ENCODE measurements at places on chromosomes 2 and 18. TPM values are rescaled to one million over a fixed set of nuclear protein-coding genes. Genes with fewer than 3 reads are reported as not detected.

UBR3 gene
- total RNA-seq = 63.3 TPM

ANKRD29 gene
- 6.1 TPM for total RNA-seq

DNA sequence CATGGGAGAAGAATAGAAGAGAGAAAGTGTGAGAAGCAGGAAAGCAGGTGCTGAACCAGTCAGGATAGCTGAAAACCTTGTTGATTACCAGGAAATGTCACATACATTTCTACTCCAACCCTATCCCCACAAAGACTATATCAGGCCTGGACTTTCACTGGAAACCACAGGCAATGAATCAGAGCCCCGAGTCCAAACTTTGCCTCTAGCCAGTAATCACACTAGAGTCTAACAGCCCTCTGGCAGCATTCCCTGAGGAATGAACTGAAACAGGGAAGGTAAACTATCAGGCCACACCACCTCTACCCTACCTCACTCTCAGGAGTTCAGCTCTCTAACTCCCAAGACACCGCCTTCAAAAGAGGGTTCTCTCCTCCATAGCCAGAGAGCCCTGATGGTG lies 18.7 kb upstream of the IHH start:
- no peak for DNase-seq

C2orf80 gene
- total RNA-seq = not detected

COLEC11 gene
- 3.3 TPM for total RNA-seq

FAM124B gene
- total RNA-seq = 1.9 TPM

- no peak for DNase-seq
Measured at GRCh38 chr18:27483276-27483675, 298.2 kb upstream of the CHST9 start.

GRCh38 chr2:101026253-101026701 lies 24.2 kb downstream of the RPL31 start:
- no peak for DNase-seq

- peak; percentile 85 for DNase-seq
Measured at GRCh38 chr2:131673400-131674173, 145.9 kb downstream of the CCDC74A start.

- DNase-seq = no peak
Measured at GRCh38 chr18:74149878-74150277, 1.6 kb downstream of the TIMM21 start.

GRCh38 chr18:73164430-73164829 lies 296.6 kb upstream of the NETO1 start:
- DNase-seq = no peak

DNA sequence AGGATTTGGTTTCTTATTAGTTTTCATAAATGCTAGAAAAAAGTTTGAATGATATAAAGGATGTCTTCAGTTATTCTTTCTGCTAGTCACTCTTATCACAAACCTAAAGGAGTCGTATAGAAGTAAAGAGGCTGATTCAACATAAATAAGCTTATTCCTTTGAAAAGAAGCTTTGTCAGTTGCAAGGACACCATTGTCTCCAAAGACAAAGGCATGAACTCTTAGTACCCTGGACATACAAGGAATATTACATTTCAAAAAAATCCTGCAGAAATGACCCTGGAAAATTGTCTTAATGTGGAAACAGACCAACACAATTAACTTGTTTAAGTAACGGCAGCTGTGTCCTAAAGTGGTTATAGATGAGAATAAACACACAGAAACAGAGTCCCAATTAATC lies 528.0 kb downstream of the CPS1 start:
- no peak for DNase-seq

Measured in sigmoid colon (tissue), 7 donors.